ENCODE measurements at places on chromosomes 5 and 9. TPM values are rescaled to one million over a fixed set of nuclear protein-coding genes. Genes with fewer than 3 reads are reported as not detected.
A peak's percentile ranks its signal among the peaks of the same experiment; 100 is the strongest.

DNA sequence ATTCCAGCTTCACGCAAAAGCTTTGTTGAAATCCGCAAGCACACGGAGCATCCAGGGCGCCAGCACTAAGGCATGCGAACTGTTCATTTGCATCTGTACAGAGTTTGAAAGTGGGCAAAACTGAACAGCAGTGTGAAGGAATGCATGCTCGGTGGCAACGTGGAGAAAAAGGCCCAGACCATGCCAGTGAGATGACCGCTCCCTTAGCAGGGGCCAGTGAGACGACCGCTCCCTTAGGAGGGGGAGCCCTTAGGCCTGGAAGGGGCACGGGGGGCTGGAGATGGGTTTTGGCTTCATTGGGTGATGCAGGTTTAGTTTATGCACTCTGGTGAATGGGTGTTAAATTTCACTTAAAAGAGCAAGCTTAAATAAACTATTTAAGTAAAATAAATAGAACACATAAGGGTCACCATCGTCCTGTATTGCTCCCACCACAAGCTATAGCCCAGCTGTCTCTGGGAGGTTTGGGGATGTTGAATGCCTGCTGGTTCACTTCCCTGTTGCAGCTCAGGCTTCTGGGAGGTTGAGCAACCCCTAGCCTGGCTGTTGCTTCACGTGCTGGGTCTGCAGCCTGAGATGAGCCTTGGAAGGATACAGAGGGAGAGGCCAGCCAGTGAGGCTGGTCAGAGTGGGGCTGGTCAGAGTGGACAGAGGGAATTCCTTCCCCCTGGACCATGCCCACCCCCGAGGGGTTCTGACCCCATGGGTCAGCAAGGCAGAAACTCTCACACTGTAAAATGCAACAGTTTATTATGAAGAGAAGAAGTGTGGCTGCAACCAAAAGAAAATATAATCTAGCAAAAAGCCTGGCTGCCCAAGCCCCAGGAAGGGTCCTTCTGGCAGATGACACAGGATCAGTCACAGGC is 4.6 kb upstream of the FCN1 start:
- DNase-seq: no peak

DNA sequence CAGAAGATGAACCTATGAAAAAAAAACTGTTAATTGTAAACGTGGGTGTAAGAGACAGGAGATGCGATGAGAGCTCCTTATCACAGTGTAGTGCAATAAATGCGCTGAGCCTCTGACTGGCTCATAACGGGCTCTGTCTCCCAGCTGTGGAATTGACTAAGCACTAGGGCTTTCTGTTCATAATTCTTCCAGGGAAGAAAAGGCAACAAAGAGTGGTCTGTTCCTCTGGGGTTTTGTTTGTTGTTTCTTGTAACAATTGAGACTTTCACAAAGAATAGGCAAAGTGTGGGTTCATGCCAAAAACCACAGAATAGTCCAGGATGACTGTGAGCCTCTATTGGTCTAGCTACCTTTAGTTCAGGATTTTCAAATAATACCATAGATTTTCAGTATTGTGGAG is 39.4 kb downstream of the UBE2QL1 start:
- no peak for DNase-seq

DNA sequence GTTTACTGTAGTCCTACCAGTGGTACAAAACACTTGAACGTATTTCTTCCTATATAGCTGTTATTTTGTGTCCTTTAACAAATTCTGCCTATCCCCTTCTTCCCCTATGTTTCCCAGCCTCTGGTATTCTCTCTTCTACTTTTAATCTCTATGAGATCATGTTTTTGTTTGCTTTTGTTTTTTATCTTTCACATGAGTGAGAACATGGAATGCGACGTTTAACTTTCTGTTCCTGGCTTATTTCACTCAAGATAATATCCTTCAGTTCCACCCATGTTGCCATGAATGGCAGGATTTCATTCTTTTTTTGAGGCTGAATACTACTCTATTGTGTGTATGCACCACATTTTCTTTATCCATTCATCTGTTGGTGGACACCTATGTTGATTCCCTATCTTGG is 634.4 kb upstream of the WWC1 start:
- no peak for DNase-seq

GRCh38 chr9:35847792-35848572 is 19.0 kb downstream of the TMEM8B start:
- DNase-seq: peak; percentile 96

GRCh38 chr5:38576442-38576841 is 20.0 kb upstream of the LIFR start:
- DNase-seq: no peak

- DNase-seq: no peak
These were observed 609.9 kb downstream of the ACTL7B start for GRCh38 chr9:108245901-108246300.

DNA sequence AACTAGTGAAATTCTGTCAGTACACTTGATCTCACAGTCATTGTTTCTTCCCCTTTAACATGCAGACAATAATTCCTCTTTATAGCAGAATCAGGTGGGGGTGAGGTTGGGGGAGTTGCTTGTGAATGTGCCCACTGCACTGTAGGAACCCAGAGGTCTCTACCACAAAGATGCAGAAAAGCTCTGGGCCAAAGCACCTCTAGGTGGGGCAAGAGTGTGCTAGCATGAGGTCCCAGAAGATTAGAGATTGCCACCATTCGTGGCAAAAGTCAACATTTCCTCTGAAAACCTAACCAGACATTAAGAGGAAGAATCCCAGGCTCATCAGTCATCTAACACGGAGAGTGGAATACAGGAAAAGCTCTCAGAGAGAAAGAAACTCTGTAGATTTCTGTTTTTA is 74.5 kb downstream of the PTCD2 start:
- no peak for DNase-seq

- DNase-seq: peak; percentile 73
These were observed 157.0 kb upstream of the RAI14 start for GRCh38 chr5:34499001-34499734.

DNA sequence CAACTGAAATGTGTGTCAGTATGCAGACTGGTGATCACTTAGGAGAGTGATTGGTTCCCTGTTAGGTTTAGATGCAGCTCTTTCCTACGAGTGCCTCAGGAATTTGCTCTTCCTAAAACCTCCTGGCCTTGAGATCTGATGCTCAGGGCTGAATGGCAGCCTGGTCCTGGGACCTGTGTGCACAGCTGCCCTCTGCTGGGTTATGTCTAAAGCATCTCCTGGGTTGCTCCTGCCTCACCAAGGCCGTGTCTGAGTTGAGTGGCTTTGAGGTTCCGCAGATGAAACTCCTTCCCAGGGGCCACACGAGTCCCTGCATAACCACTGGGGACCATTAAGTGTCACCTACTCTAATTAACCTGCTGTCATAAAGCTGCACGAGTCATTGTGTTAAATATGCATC is 59.5 kb downstream of the MVB12B start:
- DNase-seq: no peak

- peak; percentile 23 for DNase-seq
These were observed 16.1 kb upstream of the MXD3 start for GRCh38 chr5:177327539-177328522.

The LHX2 gene
- not detected for polyA plus RNA-seq

The SLC36A2 gene
- polyA plus RNA-seq: not detected
